CD4-positive, alpha-beta T cell treated with Interleukin-6 at 100 ng/mL for 8 hours (primary cell): ENCODE measurements at places on chromosomes 11 and 22.

DNA sequence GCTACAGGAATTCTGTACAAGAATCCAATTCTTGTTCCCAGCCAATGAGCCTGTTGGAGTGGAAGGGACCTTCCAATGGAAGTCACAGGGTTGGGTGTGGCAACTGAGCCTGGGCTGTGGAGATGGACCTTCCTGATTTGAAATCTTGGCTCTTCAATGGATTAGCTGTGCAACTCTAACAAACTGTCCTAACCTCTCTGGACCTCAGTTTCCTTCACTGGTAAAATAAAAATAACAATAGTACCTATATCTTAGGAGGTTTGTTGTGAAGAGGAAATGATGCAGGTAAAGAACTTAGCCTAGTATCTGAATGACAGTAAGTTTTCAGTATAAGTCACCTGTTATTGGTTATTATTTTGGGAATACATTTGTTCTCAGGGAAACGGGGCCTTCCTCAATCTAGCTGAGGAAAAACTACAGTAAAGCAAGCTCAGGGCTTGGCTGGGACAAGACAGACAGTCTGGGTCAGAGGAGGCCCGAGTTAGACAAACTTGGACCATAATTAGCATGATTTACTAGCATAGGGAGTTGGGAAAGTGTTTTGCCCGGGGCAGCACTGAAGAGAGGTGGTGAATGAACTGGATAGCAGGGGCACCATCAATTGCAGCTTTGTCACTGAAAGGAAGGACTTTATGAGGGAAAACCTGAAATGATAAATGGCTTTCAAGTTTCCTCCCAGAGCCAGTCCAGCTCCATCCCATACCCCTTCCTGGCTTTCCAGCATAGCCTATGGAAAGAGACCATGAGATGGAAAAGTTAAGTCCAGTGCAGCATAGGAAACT lies 13.7 kb downstream of the ELF5 start:
- DNase-seq, result no peak

- DNase-seq, result no peak
These were observed 20.4 kb downstream of the RSPH14 start for GRCh38 chr22:23121424-23121823.

GRCh38 chr11:4064278-4064955 lies 30.2 kb upstream of the RRM1 start:
- DNase-seq, result no peak

DNA sequence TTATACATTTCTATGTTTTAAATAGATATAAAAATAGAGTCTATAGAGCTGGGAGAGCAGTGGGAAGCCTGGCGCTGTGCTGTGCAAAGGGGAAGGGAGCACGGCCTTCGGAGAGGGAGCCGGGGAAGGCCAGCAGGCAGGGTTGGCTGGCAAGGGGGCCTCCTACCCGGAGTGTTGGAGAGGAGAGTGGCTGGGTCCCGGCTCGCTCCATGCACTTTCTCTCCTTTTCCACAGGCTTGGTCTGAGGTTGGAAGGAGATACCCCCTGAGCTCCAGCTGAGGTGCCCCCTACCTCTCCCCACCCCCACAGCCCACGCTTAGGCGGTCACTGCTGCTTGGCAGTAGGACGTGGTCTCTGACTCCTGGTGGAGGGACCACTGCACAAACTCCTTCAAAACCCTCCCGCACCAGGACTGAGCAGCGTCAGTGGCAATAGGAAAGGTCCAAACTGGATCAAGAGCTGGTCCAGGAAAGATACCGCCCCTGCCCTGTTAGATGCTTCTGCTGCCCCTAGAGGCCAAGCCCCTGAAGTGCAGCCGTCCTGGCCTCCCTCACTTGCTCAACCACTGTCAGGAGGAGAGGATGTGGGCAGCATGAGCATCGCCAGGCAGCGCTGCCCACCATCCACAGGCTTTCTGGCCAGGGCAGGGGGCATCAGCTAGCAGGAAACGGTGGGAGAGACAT lies 52.9 kb downstream of the SYT13 start:
- DNase-seq, result peak; percentile 39

GRCh38 chr22:26918226-26918625 lies 260.8 kb downstream of the MIAT start:
- no peak for DNase-seq

- no peak for DNase-seq
These were observed 100.8 kb downstream of the ALX4 start for GRCh38 chr11:44208976-44209603.

DNA sequence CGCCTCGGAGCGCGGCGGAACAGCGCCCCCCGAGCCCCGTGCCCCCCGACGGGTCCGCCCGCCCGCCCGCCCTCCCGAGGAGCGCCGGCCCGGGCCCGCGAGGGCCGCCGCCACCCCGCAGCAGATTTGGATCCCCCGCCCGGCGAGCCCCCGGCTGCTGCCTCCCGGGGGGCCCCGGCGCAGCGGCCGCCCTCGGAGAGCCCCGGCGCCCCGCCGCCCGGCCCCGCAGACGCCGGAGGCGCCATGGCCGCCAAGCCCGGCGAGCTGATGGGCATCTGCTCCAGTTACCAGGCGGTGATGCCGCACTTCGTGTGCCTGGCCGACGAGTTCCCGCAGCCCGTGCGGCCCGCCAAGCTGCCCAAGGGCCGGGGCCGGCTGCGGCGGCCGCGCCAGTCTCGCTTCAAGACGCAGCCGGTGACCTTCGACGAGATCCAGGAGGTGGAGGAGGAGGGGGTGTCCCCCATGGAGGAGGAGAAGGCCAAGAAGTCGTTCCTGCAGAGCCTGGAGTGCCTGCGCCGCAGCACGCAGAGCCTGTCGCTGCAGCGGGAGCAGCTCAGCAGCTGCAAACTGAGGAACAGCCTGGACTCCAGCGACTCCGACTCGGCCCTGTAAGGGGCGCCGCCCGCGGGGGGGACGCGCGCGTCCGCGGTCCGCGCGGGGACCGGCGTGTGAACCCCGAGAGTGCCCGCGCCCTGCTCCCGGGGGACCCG lies 380 bp downstream of the C11orf96 start:
- no peak for DNase-seq

- DNase-seq, result no peak
These were observed 39.4 kb upstream of the RBX1 start for GRCh38 chr22:40911772-40912171.

- peak; percentile 24 for DNase-seq
These were observed 179.4 kb downstream of the CADM1 start for GRCh38 chr11:115324581-115325432.

DNA sequence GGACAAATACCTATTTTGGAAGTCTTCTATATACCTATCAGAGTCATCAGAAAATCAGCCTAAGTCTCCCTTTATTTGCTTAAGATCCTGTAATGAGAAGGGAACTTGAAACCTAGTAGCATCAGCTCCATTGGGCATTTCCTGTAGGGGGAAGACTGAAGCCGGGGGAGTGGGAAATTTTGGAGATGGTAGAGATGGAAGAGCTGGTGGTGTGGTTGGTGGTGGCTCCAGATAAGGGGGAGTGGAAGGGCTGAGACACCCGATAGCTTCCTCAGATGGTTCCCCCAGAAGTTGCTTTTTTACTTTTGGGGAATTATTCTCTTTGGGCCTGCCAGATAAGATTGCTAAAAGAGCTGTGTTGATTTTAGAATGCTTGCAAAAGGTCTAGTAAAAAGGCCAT lies 16.4 kb upstream of the EI24 start:
- no peak for DNase-seq

DNA sequence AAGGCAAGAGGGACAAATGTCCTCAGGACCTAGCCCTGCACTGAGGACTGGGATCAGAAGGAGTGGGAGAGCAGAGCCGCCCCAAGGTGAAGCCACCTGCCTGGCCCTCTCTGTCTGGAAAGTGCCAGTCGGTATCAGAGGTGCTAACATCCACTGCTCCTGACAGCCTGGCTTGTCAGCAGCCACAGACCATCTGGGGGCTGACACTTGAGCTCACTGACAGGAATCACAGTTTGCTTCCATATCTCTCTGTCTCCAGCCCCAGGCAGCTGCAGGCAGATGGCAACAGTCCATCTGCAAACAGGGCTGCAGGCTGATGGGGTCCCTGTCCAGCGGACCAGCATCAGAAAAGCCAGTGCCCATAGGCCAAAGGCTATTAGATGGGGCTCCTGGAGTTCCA lies 5.5 kb downstream of the OPCML start:
- DNase-seq, result no peak

DNA sequence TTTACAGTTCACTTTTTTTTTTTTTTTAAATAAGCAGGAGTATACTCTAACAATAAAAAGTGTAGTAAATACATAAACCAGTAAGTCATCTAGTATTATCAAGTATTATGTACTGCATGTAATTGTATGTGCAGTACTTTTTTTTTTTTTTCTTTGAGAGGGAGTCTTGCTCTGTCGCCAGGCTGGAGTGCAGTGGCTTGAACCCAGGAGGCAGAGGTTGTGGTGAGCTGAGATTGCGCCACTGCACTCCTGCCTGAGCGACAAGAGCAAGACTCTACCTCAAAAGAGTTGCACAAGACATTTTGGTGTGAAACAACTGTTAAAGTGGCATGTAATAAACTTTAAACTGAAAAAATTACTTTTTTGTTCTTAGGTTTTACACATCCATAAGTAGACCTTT lies 16.7 kb downstream of the BCL2L13 start:
- no peak for DNase-seq

DNA sequence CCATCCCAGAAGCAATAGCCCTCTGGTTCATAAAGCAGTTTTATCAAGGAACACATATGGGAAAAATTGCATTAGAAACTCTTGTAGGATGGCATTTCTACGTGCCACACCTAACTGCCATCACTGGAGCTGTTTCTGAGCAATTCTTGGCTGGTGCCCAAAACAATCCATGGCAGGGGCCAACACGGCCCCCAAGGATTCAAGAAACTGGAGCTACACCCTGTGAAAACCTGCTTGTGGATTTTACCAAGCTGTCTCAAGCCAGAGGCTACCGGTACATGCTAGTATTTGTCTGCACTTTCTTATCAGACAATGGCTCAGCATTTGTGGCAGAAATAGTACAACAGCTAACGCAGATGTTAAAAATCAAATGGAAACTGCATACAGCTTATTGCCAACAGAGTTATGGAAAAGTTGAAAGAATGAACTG lies 42.4 kb upstream of the GLYAT start:
- no peak for DNase-seq

DNA sequence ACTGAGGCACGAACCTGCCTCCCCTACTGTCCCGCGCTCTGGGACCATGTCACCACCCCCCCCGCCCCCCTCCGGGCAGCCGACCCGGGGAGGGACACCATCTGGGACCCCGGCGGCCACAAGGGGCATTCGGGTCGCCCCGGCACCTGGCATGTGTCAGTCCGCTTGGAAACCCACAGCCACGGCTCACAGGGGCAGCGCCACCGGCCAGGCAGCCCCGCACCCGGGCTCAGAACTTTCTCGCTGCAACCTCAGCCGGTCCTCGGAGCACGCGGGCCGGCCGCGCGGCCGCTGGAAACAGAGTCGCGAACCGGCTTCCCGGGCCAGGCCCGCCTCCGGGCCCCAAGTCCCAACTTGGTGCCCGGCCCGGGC lies 159.9 kb upstream of the GRK3 start:
- DNase-seq, result no peak

DNA sequence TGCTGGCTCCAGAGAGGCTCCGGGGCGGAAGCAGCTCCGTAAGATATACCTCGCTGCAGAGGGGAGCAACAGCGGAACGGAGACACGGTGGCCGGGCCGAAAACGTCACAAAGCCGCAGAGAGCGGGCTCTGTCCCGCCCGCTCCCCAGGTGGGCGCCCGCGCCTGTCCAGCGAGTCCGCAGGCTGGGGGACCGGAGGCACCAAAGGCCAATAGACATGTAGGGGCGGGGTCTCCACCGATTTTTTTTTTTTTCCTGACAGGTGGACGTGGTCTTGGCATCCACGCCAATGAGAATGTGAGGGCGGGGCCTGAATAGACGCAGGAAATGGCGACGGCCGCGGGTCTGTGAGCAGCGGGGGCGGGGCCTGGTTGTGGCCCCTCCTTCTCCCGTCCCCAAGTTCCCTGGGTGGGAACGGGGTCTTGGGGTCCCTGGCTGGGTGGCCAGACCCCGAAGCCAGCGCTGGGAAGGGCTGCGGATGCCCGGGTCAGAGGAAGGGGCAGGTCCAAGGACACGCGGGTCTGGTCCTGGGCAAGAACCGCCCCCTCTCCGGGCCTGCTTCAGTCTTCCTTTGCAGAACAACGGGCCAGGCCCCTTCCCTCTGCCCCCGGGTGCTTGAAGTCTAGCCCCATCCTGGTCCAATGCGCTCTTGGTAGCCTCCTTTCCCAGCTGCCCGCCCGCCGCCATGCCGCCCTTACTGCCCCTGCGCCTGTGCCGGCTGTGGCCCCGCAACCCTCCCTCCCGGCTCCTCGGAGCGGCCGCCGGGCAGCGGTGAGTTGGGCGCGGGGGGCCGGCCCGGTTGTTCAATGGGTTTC lies at the start of gene DNAJC4:
TSS of gene DNAJC4 (plus strand) at position 378 of the 814 bp plus-strand sequence. CDS start at position 685, 307 bp downstream.
- peak; percentile 89 for DNase-seq
